Right atrium auricular region (tissue), 2 donors: ENCODE measurements at places on chromosomes 16 and 17. TPM values are rescaled to one million over a fixed set of nuclear protein-coding genes. Genes with fewer than 3 reads are reported as not detected.

Gene LGALS9C
- total RNA-seq, result not detected

Gene GAS2L2
- total RNA-seq, result not detected

- no peak for DNase-seq
Measured at GRCh38 chr16:75320435-75320834, 69.0 kb upstream of the BCAR1 start.

GRCh38 chr17:66716236-66717026 is 118.5 kb upstream of the CACNG5 start:
- peak; percentile 53 for DNase-seq

- no peak for DNase-seq
Measured at GRCh38 chr16:27960619-27961295, 102.8 kb downstream of the GSG1L start.

DNA sequence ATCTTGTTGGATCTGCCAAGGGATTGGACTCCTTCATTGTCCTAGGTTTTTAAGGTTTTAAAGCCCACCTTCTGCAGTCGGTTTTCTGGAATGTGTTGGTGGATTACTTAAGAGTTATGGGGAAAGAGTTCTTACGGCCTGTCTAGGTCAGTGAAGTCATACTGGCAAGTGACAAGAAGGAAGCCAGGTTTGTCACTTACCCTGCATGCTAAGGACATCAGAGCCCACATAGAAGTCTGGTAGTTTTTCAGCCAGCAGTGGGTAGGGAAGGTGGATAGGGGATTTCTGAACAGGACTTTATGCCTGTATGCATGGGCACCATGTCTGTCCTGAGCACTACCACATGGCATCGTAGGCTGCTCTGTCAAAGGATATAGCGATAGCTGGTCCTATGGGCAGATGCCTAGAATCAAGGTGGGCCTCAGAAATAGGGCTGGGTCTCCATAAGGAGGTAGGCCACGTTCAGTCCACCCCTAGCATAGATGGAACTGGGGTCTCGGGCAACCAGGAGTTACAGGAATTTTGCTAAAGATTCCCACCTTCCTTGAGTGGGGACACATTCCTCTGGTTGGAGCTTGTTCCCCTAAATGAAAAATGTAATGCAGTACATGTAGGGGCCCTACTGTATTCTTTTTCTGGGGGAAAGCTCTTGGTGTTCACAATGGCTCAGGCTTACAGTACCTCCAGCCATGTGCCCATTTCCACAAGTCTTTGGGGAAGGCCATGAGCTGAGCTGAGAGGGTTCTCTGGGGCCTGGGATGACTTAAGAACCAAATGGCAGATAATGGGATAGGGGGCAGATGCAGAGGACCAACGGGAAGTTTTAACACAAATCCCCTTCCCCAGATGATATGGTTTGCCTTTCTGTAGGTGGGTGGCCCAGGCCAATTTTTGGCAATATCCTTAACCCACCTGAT is 27.5 kb downstream of the TRPV2 start:
- DNase-seq, result no peak

GRCh38 chr16:51002881-51003490 is 148.1 kb downstream of the SALL1 start:
- DNase-seq, result no peak

GRCh38 chr16:23448392-23448791 is 4.6 kb downstream of the COG7 start:
- no peak for DNase-seq

GRCh38 chr16:62408760-62409159 is 372.5 kb upstream of the CDH8 start:
- DNase-seq, result no peak

DNA sequence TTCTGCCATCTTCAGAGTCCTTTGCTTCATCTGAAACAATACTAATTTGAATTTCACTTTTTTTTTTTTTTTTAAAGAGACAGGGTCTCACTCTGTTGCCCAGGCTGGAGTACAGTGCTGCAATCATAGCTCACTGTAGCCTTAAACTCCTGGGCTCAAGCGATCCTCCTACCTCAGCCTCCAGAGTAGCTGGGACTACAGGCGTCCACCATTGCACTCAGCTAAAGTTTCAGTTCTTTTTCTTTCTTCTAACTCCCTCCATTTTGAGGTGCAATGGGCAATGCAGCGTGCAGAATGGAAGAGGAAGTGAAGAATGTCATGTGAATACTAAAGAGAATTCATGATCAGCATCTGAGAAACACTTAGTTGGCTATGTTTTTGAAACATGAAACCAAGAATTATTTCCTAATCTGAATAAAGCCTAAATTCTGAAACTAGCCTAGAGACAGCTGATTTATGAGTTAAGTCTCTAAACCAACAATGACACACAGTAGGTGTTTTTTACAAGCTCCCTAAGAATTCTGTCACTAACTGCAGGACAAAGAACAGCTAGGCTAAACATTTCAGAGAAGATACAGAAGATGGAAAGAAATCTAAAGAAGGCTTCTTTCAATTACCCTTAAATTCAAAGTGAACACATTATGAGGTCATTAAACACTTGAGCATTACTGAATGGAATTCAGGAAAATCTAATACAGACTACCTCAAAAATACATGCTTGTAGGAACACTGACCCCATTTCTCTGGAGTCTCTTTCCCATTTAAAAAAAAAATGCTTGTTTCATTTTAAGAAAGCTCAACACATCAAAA is 21.0 kb downstream of the SNN start:
- peak; percentile 21 for DNase-seq

- DNase-seq, result no peak
Measured at GRCh38 chr16:66131156-66131807, 235.2 kb upstream of the CDH5 start.

GRCh38 chr17:7836596-7837407 is 2.8 kb downstream of the KDM6B start:
- DNase-seq, result peak; percentile 95
